ENCODE measurements at places on chromosomes 1 and 21.

DNA sequence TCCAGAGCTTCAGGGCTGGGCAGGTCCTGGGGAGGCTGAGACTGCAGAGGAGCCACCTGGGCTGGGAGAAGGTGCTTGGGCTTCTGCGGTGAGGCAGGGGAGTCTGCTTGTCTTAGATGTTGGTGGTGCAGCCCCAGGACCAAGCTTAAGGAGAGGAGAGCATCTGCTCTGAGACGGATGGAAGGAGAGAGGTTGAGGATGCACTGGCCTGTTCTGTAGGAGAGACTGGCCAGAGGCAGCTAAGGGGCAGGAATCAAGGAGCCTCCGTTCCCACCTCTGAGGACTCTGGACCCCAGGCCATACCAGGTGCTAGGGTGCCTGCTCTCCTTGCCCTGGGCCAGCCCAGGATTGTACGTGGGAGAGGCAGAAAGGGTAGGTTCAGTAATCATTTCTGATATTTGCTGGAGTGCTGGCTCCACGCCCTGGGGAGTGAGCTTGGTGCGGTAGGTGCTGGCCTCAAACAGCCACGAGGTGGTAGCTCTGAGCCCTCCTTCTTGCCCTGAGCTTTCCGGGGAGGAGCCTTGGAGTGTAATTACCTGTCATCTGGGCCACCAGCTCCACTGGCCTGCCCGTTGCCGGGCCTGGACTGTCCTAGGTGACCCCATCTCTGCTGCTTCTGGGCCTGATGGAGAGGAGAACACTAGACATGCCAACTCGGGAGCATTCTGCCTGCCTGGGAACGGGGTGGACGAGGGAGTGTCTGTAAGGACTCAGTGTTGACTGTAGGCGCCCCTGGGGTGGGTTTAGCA is 9.3 kb downstream of the MYBPH start:
- DNase-seq, result no peak

- DNase-seq, result no peak
Observed at GRCh38 chr21:33396951-33397350, 6.3 kb upstream of the IFNGR2 start.

DNA sequence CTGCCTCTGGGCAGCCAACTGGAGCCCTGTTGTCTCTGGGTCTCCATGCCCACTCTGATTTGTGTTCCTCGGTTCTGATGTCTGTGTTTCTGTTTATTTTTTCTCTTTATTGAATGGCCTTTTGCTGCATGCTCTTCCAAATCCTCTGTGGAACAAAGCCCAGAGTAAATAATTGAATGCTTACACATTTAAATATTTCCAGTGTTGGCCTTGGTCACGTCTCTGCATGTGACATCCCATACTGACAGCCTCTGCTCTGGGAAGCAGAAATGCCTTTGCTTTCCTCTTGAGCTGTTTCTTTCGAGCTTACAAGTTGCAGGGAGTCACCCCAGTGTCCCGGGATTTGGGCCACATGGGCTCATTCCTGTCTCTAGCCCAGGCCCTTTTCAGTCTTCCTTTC is 267.9 kb downstream of the PTPRU start:
- no peak for DNase-seq

- DNase-seq, result no peak
Observed at GRCh38 chr1:29626066-29626465, 389.7 kb downstream of the PTPRU start.

- no peak for DNase-seq
Observed at GRCh38 chr1:221724931-221725605, 16.8 kb downstream of the DUSP10 start.

GRCh38 chr1:156608036-156608674 is 6.9 kb upstream of the GPATCH4 start:
- DNase-seq, result no peak

GRCh38 chr1:109963864-109964263 is 20.7 kb upstream of the AHCYL1 start:
- no peak for DNase-seq

DNA sequence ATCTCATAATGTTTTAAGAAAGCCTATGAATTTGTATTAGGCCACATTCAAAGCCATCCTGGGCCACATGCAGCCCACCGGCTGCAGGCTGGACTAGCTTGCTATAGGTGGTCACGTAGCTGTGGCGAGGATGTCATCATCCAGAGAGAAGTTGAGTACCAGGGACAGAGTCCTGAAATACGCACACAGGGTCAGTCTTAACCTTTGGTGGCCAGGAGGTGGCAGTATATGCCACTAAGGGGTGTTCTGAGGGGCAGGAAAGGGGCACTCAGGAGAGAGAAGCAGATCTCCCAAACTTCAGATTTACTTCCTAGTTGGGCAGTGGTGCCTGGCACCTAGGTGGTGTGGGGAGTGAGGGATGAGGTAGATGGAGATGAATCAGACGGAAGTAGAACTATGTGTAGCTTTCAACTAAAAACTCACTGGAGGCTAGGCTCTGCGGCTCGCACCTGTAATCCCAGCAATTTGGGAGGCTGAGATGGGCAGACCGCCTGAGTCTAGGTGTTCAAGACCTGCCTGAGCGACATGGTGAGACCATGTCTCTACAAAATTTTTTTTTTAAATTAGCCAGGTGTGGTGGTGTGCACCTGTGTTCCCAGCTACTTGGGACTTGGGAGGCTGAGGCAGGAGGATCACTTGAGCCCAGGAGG is 16.3 kb upstream of the CDK18 start:
- no peak for DNase-seq

DNA sequence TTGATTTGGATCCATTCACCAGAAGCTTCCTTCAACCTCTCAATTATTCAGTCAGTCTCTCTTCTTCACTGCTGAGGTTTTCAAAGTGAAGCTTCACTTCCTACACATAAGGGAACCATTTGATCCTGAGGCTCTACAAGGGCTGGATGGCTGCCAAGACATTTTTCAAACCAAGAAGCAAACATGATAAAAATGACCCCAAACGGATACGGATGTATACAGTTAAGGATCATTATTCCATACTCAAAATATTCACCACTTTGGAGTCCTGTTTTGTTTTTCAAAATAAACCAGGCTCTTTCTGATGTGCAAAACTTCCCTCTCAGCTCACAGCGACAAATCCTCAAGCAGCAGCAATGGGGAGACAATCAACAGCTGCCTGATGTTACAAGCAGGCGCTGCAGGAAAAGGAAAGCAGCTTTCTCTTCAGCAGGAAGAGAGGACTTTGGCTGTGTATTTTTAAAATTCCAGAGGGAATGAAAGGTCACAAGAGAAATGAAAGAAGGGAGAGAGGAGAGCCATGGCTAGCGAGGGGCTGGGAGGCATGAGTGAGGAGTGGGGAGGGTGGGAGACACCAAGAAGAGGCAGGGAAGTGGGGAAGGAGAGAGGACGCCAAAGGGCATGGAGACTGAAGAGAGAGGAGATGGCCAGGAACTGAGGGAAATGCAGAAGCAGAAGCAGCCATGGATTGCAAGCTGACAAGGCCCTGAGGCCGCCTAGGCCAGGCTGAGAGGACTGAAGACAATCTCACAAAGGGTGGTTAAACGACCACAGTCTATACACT is 145.4 kb downstream of the SLC45A1 start:
- DNase-seq, result no peak

DNA sequence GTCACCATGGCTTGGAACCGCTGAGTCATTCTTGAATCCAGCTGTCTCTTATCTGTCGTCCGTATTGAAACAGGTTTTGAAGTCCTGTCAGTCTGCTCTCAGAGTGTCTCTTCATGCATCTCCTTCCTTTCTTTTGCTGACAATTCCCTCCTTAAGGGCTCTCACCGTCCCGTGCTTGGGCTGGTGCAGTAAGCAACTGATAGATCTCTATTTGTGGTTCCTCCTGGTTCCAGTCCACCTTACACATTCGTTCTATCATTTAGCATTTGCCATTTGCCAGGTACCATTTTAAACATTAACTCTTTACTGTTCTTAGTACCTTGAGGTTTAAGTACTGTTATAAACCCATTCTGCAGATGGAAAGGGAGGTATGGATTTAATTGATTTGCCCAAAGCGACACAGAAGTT is 88.9 kb downstream of the DYRK1A start:
- DNase-seq, result no peak

GRCh38 chr1:183872403-183872802 is 67.5 kb downstream of the RGL1 start:
- no peak for DNase-seq

DNA sequence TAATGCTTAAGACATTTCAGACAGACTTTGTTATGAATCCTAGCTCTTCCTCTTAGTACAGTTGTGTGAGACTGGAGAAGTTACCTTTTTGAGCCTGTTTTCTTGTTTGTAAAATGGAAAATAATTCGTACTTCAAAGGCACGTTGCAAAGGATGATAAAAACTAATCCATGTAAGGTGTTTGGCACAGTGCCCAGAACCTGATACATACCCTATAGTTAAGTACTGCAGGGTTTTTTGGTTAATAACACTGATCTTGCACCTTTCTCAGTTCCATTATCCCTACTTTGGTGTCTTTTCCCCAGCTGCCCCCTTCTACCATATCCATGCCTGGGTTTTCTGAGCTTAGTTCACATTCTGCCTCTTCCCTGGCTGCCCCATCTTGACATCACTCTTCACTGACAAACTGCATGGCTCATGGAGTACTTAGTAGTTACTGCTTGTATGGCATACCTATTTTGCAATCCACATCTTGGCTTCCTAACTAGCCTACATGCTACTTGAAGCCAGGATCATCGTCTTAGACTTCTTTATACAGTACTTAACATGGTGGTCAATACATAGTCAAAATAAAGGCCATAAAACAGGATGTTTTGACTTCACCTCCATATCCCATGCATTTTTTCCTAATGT is 10.1 kb downstream of the CCDC185 start:
- DNase-seq, result no peak

DNA sequence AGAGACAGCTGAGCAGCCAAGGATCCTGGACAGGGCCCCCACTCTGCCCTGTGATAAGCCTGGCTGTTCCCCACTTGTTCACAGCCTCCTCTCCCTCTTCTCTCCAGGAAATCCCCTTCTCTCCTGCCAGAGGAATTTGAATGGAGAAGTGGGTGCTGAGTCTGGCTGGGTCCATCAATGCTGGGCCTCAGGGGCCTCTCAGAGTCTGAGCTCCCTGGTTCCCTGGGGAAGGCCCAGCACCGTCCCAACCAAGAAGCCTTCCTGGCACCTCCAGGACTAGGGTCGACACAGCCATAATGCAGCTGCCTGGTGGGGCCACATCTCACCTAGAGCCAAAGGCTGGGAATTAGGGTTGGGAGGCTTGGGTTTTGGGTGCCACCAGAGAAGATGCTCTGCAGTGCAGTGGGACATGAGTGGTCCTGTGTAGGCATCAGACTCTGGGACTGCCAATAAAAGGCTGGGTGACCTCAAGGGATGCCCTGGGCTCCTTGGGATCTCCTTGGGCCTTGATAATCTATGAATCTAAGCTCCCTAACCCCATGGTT is 2.5 kb downstream of the MYBPH start:
- no peak for DNase-seq

DNA sequence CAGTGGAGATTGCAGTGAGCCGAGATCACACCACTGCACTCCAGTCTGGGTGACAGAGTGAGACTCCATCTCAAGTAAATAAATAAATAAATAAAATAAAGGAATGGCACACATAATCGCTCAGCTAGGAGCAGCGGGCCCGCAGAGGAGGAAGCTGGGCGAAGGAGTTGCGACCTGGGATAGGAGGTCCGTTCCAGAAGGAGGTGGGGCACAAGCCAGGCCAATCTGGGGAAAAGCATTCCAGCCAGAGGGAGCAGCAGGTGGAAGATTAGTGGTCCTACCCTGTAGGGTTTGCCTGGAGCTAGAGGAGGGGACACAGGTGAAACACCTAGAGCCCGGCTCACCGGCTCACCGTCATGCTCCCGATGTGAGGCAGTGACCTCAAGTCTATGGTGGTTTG is 40.3 kb upstream of the CASZ1 start:
- DNase-seq, result no peak

- no peak for DNase-seq
Observed at GRCh38 chr1:6667139-6667538, 34.5 kb downstream of the DNAJC11 start.

- DNase-seq, result no peak
Observed at GRCh38 chr1:51324251-51325010, 5.9 kb downstream of the TTC39A start.

- DNase-seq, result no peak
Observed at GRCh38 chr1:8493916-8494540, 176.1 kb downstream of the SLC45A1 start.

GRCh38 chr1:212967801-212968200 is 17.5 kb downstream of the VASH2 start:
- DNase-seq, result no peak

GRCh38 chr1:8097908-8098307 is 71.8 kb upstream of the ERRFI1 start:
- DNase-seq, result no peak

DNA sequence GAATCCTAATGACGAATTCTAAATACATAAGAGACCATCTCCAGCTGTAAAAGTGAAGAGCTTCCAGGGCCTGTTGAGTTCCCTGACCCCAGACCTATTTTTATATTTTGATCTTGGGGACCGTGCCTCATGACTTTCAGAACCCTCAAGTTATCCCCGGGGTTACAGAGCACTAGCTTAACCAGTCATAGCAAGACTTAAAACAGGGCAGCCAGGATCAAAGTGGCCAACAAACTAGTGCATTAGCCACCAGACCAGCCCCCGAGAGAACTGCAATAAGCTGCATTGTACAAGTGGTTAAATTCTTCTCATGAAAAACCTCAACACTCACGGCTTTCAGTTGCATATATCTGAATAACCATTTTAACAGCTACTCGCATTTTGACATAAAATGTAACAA is 183.0 kb downstream of the BARHL2 start:
- DNase-seq, result no peak

- no peak for DNase-seq
Observed at GRCh38 chr1:243818978-243819377, 31.1 kb downstream of the AKT3 start.

- no peak for DNase-seq
Observed at GRCh38 chr1:231214918-231215680, 25.9 kb upstream of the GNPAT start.

GRCh38 chr1:39957299-39958015 is 2.5 kb downstream of the MFSD2A start:
- no peak for DNase-seq

DNA sequence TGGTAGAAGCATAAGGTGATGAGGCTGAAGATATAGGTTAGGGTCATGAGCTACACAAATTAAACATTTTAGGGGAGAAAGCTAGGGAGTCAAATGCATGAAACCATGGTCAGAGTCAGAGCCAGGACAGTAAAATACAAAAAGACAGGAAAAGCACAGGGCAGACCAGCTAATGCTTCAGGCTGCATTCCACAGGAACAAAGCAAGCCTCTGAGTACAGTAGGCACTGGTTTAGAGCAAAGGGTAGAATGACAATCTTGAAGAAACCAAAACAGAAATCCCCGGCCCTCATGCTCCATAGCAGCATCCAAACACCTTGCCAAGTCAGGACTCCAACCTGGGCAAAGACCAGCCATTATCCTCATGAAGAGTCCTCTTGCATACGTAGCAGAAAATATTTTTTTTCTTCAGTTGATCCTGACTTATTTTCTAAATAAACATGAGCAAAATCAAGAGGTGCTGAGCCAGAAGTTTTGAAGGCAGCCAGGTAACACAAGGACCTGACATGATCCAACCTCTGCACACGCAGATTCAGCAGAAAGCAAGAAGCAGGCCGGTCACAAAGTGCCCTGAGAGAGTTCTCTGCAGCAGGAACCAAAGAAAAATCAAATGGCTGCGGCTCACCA is 273.1 kb downstream of the TTLL7 start:
- DNase-seq, result no peak

GRCh38 chr1:2961661-2962060 is 59.6 kb upstream of the ACTRT2 start:
- no peak for DNase-seq

- DNase-seq, result no peak
Observed at GRCh38 chr1:185610954-185611353, 123.2 kb upstream of the HMCN1 start.

- no peak for DNase-seq
Observed at GRCh38 chr1:221149111-221149510, 269.9 kb downstream of the HLX start.

GRCh38 chr1:53621144-53621543 is 117.8 kb downstream of the GLIS1 start:
- no peak for DNase-seq
